ENCODE measurements at places on chromosomes 2 and 18. TPM values are rescaled to one million over a fixed set of nuclear protein-coding genes. Genes with fewer than 3 reads are reported as not detected.

DNA sequence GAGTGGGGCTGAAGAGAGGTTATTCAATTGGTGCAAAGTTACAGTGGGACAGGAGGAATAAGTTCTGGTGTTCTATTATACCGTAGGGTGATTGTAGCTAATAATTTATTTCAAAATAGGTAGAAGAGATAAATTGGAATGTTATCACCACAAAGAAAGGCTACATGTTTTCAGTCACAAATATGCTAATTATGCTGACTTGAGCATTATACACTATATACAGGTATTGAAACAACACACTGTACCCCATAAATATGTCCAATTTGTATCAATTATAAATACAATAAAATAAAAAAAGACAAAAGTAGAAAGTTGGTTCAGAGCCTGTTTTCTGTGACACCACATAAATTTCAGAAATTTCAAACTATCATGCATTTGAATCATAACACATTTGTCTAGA is 97.7 kb downstream of the CDH19 start:
- no peaks in the 10 kb centered on the region for H3K4me1 ChIP-seq
- no peaks in the 10 kb centered on the region for H3K36me3 ChIP-seq
- H3K27ac ChIP-seq: no peak overlapping the region
- DNase-seq: no peak
- no peaks in the 10 kb centered on the region for H3K27me3 ChIP-seq
- H3K4me3 ChIP-seq: no peak overlapping the region

DNA sequence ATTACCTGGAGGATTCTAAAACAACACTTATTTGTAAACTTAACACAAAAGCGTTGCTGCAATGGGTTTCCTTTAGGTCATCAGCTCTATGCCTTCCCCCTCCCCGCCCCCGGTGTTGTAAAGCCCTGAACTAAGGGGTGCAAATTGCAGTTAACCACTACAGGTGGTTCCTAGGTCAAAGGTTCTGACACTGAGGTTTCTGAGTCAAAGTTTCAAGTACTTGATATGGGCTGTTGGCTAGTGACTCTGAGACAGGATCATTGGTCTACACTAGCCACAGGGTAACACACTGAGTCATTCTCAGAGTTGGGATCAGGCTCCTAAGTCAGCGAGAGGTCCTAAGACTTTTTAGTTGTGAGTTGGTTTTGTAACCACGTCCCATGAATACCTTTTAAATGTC is 15.4 kb downstream of the IL1B start:
- H3K4me3 ChIP-seq: no peak overlapping the region
- H3K27me3 ChIP-seq: peaks cover 2% of the 10 kb centered on the region
- peaks cover 53% of the 10 kb centered on the region for H3K4me1 ChIP-seq
- peak; percentile 13 for DNase-seq

GRCh38 chr18:59659508-59660170 is 37.6 kb downstream of the CCBE1 start:
- H3K27ac ChIP-seq: no peak overlapping the region
- peaks cover 1% of the 10 kb centered on the region for H3K27me3 ChIP-seq
- no peak for DNase-seq

- H3K36me3 ChIP-seq: peaks cover 7% of the 10 kb centered on the region
- no peak for DNase-seq
- no peaks in the 10 kb centered on the region for H3K4me1 ChIP-seq
- H3K27me3 ChIP-seq: peaks cover 15% of the 10 kb centered on the region
Measured at GRCh38 chr18:44437603-44438002, 243.1 kb upstream of the SETBP1 start.

- H3K36me3 ChIP-seq: peaks cover 20% of the 10 kb centered on the region
- H3K4me3 ChIP-seq: no peak overlapping the region
- H3K27me3 ChIP-seq: no peaks in the 10 kb centered on the region
- no peak overlapping the region for H3K27ac ChIP-seq
- no peak for DNase-seq
Measured at GRCh38 chr2:44324971-44325426, 36.3 kb downstream of the PREPL start.

- peaks cover 8% of the 10 kb centered on the region for H3K27me3 ChIP-seq
- no peak within 1 kb of the TSS for H3K27ac ChIP-seq
- peaks cover 15% of the 10 kb centered on the region for H3K4me1 ChIP-seq
- H3K4me3 ChIP-seq: peak within 1 kb of the TSS; percentile 80
- H3K36me3 ChIP-seq: peaks cover 4% of the 10 kb centered on the region
- DNase-seq: no peak
Measured at GRCh38 chr2:127675331-127676261, at the start of gene LIMS2. LIMS2 (minus strand) TSS chr2:127675530; CDS start chr2:127675024, 506 bp downstream.

DNA sequence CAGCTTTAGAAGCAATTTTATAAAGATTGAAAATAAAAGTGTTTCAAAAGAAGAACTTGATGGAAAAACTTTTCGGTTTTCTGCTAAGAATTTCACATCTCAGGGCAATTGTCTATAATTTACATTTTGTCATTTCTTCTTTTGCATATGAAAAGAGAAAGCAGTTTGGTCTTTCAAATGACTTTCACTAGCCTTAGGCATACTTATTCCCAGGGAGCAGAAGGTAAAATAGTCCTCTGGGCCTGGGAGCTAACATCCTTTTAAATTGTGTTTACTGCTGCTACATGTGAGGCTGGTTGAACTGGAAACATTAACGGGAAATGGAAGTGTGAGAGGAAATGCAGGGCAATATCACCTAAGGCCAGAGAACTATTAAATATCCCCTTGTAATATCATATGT is 37.1 kb downstream of the MYO3B start:
- DNase-seq: no peak
- peaks cover 3% of the 10 kb centered on the region for H3K4me1 ChIP-seq
- no peak overlapping the region for H3K4me3 ChIP-seq
- H3K27ac ChIP-seq: no peak overlapping the region
- no peaks in the 10 kb centered on the region for H3K36me3 ChIP-seq

GRCh38 chr2:223469270-223470046 is 132.7 kb downstream of the SCG2 start:
- no peaks in the 10 kb centered on the region for H3K27me3 ChIP-seq
- H3K4me1 ChIP-seq: no peaks in the 10 kb centered on the region
- no peak overlapping the region for H3K4me3 ChIP-seq
- H3K36me3 ChIP-seq: no peaks in the 10 kb centered on the region
- DNase-seq: no peak

GRCh38 chr2:147789720-147790119 is 55.1 kb upstream of the ACVR2A start:
- peaks cover 3% of the 10 kb centered on the region for H3K27me3 ChIP-seq
- no peak overlapping the region for H3K4me3 ChIP-seq
- no peak overlapping the region for H3K27ac ChIP-seq

DNA sequence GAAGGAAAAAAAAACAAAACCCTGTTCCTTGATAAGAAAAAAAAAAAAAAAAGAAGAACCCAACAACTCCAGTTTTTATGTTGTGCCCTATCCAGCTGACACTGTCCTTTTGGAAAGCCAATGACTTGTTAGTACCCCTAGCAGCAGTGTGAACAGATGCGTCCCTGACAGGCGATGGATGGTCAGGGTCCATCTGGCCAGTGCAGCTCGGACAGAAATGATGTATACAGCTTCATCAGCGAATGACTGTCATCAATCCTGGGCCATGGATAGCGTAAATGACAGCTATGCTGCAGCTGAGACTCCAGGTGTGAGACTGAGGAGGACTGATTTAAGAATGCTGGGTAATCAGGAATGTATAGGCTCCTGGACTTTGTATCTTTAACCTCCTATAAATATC is 318.8 kb upstream of the FIGN start:
- H3K27me3 ChIP-seq: peaks cover 2% of the 10 kb centered on the region
- H3K4me1 ChIP-seq: no peaks in the 10 kb centered on the region
- H3K36me3 ChIP-seq: no peaks in the 10 kb centered on the region
- no peak overlapping the region for H3K4me3 ChIP-seq
- DNase-seq: no peak
- H3K27ac ChIP-seq: no peak overlapping the region

GRCh38 chr2:208584378-208584985 is 177.9 kb downstream of the PTH2R start:
- peaks cover under 1% of the 10 kb centered on the region for H3K27me3 ChIP-seq
- H3K27ac ChIP-seq: no peak overlapping the region
- no peak overlapping the region for H3K4me3 ChIP-seq
- no peak for DNase-seq
- H3K4me1 ChIP-seq: no peaks in the 10 kb centered on the region

GRCh38 chr2:69948032-69948962 is 13.1 kb downstream of the ASPRV1 start:
- peak overlapping the region; percentile 85 for H3K27ac ChIP-seq
- H3K4me3 ChIP-seq: peak overlapping the region; percentile 74
- peaks cover 5% of the 10 kb centered on the region for H3K27me3 ChIP-seq
- H3K36me3 ChIP-seq: no peaks in the 10 kb centered on the region
- peaks cover 42% of the 10 kb centered on the region for H3K4me1 ChIP-seq

GRCh38 chr2:9700109-9700495 is 69.3 kb upstream of the YWHAQ start:
- no peak overlapping the region for H3K4me3 ChIP-seq
- peaks cover 75% of the 10 kb centered on the region for H3K4me1 ChIP-seq
- no peak for DNase-seq
- H3K27ac ChIP-seq: peak overlapping the region; percentile 92
- H3K36me3 ChIP-seq: no peaks in the 10 kb centered on the region
- H3K27me3 ChIP-seq: peaks cover 17% of the 10 kb centered on the region

- no peaks in the 10 kb centered on the region for H3K27me3 ChIP-seq
- no peak for DNase-seq
- no peak overlapping the region for H3K27ac ChIP-seq
- no peak overlapping the region for H3K4me3 ChIP-seq
- no peaks in the 10 kb centered on the region for H3K4me1 ChIP-seq
Measured at GRCh38 chr2:177816766-177817165, 255.8 kb downstream of the PDE11A start.

DNA sequence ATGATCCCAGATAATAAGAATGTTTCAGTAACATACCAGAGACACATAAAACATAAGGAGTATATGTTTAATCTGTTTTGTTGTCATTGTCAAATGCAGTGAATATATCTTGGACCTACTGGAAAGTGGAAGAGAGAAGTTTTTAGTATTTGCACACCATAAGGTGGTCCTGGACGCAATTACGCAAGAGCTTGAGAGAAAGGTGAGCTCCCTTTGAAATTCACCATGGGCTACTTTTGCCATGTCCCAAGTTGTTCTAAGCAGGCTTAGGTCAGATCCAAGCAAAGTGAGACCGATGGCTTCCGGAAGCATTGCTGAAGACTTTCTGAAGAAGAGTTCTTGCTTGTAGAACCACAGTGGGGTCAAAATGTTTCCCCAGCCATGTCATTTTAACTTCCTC is 30.8 kb upstream of the RPL37A start:
- H3K27ac ChIP-seq: no peak overlapping the region
- no peak for DNase-seq
- H3K27me3 ChIP-seq: no peaks in the 10 kb centered on the region
- H3K4me3 ChIP-seq: no peak overlapping the region
- H3K36me3 ChIP-seq: peaks cover 30% of the 10 kb centered on the region

DNA sequence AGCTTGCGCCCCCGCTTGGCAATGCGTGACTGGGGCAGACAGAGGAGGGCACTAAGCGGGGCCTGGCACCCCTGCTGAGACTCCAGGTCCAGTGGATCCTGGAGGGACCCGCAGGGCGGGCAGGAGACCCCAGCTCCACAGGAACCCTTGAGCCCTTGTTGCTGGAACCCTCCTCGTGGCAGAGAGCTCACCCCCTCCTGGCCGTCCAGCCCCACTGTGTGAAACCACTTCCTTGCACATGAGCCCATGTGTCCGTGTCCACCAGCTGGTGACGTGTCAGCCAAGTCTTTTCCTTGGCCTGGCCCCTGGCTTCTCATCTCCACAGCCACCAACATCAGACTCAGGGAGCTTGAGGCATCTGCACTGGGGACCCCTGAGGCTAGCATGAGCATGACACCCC is 38.0 kb downstream of the BIN1 start:
- H3K4me3 ChIP-seq: no peak overlapping the region
- no peaks in the 10 kb centered on the region for H3K36me3 ChIP-seq
- H3K27me3 ChIP-seq: peaks cover 7% of the 10 kb centered on the region
- H3K27ac ChIP-seq: peak overlapping the region; percentile 51

DNA sequence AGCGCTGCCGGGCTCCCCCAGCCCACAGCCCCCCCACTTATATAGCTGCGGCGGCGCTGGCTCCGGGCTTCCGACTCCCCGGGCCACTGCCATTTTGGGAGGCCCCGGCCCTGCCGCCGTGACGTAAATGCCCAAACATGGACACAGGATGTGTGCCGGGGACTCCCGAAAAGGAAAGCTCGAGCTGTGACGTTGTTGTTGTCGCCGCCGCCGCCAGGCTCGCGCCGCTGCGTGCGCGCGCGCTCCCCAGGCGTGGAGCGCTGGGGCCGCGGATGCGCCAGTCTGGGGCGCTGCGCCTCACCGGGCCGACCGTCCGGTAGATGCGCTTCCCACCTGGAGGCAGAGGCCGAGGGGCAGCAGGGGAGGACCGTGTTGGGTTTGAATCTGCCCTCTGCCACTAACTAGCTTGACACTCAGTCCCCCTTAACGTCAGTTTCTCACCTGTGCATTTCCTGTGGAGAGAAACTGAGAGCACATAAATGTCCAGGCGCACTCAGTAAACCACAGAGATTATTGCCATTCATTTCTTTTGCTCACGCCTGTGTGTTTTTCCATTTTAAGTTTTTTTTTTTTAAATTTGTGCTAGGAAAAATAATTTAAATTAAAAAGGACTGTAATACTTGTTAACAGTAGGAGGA is at the start of gene EGR4:
TSS of gene EGR4 (minus strand) at position 15 of the 638 bp plus-strand sequence. CDS start 231 bp downstream, outside the sequence.
- peak within 1 kb of the TSS; percentile 69 for H3K4me3 ChIP-seq
- peaks cover 16% of the 10 kb centered on the region for H3K4me1 ChIP-seq
- peaks cover 20% of the 10 kb centered on the region for H3K27me3 ChIP-seq
- no peaks in the 10 kb centered on the region for H3K36me3 ChIP-seq
- peak; percentile 86 for DNase-seq
- no peak within 1 kb of the TSS for H3K27ac ChIP-seq

DNA sequence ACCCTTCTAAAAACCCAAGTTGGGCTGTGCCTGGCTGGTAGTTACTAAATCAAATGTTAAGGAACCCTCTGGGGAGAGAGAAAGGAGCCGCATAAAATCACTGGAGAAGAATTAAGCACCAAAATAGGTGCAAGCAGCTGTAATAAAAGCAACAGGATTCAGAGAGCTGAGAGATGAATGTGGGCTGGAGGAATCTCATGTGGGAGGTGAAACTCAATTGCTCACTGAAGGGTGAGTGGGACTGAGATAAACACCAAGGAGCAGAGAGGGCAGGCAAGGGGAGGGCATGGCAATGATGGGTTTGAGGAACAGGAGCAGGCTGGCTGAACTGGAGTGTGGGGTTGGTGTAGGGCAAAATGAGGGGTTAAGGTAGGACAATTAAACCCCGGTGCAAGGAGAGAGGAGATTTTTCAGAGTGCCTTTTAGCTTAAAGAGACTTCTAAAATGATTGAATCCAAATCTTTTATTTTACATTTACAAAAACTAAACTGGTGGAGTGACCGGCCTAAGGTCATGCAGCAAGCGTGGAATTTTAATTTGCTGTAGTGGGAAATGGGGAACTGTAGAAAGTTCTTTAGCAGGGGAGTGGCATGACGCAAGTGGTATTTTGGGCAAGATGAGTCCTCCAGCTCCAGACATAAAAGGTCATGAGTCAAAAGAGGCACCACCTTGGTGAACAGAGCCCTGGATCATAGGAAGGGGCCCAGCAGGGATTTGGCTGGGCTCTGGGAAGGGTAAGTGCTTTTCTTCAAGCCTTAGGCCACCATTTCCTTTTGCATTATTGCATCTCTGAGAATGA is 10.5 kb downstream of the PLB1 start:
- H3K36me3 ChIP-seq: no peaks in the 10 kb centered on the region
- H3K27ac ChIP-seq: peak overlapping the region; percentile 46
- no peaks in the 10 kb centered on the region for H3K27me3 ChIP-seq
- peaks cover 25% of the 10 kb centered on the region for H3K4me1 ChIP-seq
- DNase-seq: no peak

ARL4C gene
- 243 TPM for polyA plus RNA-seq

ALLC gene
- not detected for polyA plus RNA-seq

RIT2 gene
- polyA plus RNA-seq: not detected

IL18R1 gene
- polyA plus RNA-seq: 49.9 TPM

THSD7B gene
- polyA plus RNA-seq: not detected

SCG2 gene
- polyA plus RNA-seq: not detected

C2orf78 gene
- polyA plus RNA-seq: not detected

Measured in immature natural killer cell (primary cell).